ENCODE measurements at places on chromosomes 3 and 15. TPM values are rescaled to one million over a fixed set of nuclear protein-coding genes. Genes with fewer than 3 reads are reported as not detected.
A peak's percentile ranks its signal among the peaks of the same experiment; 100 is the strongest.

Gene CNTN6
- 0.82 TPM for total RNA-seq

DNA sequence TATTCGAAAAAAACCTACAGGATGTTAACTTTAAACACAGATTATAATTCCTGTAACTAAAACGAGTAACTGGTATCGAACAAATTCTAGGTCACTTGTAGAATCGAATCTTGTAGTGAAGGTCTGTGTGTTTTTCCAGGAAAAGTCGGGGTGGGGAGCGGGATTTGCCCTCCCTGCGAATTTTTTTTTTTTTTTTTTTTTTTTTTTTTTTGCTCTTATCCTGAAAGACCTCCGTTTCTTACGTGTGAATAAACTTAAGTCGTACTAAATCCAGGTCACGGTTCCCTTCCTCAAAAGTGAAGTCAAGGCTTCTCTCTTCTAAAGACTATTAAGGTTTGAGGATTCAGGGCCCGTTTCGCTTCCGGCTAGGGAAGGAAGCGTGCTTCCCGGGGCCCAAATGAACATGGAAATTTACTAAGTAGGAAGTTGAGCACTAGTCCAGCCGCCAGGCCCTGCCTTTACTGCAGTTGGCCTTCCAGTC, 770 bp downstream of the TBC1D5 start:
- H3K4me3 ChIP-seq, result peak overlapping the region; percentile 98

- H3K27me3 ChIP-seq, result no peaks in the 10 kb centered on the region
- H3K4me3 ChIP-seq, result peak overlapping the region; percentile 98
- H3K27ac ChIP-seq, result peak overlapping the region; percentile 40
- H3K36me3 ChIP-seq, result no peaks in the 10 kb centered on the region
- DNase-seq, result no peak
- H3K4me1 ChIP-seq, result peaks cover 39% of the 10 kb centered on the region
Measured at GRCh38 chr3:132661101-132661500, 972 bp downstream of the UBA5 start.

- no peak for DNase-seq
- H3K4me1 ChIP-seq, result peaks cover 4% of the 10 kb centered on the region
- H3K36me3 ChIP-seq, result no peaks in the 10 kb centered on the region
- no peak overlapping the region for H3K4me3 ChIP-seq
Measured at GRCh38 chr15:69107025-69107620, 53.3 kb upstream of the GLCE start.

DNA sequence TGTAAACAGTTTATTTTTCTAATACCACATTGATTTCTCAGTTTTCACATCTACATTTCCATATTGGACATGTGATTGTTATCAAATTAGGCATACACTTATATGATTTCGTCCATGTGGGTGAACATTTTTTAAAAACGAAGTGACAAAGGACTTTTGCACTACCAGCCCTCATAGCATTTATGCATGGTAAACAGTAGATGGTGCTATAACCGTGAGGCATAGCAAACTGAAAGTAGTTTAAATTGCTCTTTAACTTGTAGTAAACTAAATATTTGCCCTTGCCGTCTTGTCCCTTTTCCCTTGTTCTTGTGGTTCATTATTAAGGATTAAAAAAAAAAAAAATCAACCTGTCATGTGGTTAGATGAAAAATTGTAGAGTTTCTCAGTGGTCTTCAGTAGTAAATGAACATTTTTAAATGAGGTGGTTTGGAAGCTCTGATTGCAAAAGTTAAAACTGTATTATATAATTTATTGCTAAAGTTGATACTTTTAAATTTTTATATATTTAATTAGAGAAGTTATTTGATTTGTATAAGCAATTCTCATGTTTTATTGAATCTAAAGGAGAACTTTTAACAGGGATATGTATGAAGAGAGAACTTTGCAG, 24.0 kb downstream of the STX19 start:
- peaks cover 8% of the 10 kb centered on the region for H3K4me1 ChIP-seq
- DNase-seq, result no peak
- no peak overlapping the region for H3K4me3 ChIP-seq
- H3K36me3 ChIP-seq, result peaks cover 11% of the 10 kb centered on the region

DNA sequence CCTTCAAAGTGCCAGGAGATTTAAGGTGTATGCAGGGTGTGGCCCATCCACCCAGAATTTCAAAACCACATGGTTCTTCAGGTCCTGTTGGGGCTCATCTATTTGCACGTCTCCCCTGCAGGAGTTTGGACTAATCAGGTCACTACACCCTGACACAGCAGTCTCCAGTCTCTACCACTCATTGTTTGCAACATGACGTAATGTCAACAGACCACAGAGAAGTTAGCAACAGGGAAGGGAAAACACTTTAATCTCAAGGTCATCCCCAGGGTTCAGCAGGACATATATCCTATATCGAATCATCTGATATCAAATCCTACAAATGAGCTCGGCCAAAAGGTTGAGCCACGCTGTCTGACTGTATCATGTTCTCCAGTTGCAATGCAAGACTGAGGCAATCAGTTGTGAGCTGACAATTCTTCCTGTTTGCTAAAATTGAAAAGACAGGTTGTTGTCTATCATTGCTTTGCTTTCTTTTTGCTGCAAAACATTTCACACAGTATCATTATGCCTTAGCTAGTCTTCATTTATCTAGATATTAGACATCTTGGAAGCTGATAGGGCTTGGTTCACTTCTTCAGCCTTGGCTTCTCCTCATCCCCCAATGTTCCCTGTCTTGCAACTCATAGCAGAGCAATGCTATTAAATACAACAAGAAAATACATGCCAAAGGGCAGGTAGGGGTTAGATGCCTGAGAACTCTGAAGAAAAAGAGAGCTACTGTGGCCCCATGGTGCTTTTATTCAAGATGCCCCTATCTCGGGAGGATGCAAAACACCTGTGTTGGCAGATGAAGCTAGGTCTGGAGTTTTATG, 13.4 kb upstream of the LEKR1 start:
- H3K27me3 ChIP-seq, result peaks cover 13% of the 10 kb centered on the region
- H3K4me3 ChIP-seq, result no peak overlapping the region
- no peak overlapping the region for H3K27ac ChIP-seq
- peaks cover 51% of the 10 kb centered on the region for H3K4me1 ChIP-seq

Measured in neural crest cell (in vitro differentiated cells).